HFFc6 (cell line): ENCODE measurements at places on chromosomes 6 and 20.
A peak's percentile ranks its signal among the peaks of the same experiment; 100 is the strongest.

DNA sequence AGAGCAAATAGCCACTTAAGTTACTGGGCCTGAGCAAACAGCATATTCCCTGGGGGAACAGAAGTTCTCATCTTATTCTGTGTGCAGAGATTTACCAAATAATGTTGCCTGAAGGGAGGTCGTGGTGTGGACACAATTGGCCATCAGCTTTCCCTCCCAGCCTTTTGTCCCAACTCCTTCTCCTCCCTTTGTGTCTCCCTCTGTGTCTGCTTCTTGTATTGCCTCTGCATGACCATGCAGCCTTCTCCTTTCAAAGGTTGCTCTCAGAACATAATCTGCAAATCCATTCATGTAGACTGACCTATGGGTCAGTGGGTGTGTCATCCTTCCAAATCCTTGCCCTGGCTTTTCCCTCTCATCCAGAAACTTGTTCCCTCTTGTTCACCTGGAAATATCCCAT, 150.3 kb upstream of the INSM1 start:
- no peak for DNase-seq

GRCh38 chr6:16706029-16706428, 55.2 kb downstream of the ATXN1 start:
- DNase-seq: no peak

DNA sequence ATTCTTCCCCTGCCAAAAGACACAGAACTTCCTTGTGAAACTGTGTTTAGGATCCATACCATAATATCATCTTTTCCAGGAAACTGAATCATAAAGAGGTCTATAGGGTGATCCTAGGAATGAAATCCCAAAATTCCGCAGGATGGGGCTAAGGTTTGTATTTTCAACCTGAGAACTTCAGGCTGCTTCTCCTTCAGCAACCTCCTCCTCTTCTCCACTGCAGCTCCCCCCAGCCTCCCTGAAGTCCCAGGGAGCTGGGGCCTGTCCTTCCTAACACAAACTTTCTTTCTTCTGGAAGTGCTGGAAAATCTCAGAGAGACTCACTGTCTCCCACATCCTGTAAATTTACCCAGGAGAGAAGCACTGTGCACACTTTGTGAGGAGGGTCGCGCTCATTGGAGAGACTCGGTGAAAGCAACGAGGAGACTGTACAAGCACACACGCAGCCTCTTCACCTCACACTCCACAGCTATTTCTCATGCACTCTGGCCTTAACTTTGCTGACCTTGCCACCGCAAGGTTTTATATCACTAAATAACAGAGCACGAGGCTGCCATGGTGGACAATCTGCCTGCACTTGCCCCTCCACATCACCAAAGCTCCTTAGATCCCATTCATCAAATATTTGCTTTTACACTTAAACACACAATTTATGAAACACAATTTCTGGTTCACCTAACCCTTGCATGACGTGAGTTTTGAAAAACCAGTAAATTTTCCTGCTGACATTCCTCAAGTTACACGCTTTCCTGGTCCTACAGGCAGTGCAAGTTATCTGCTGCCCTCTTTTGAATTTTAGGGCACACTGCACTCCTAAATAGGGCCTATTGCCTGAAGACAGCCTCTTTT, 14.3 kb downstream of the ID4 start:
- peak; percentile 79 for DNase-seq

DNA sequence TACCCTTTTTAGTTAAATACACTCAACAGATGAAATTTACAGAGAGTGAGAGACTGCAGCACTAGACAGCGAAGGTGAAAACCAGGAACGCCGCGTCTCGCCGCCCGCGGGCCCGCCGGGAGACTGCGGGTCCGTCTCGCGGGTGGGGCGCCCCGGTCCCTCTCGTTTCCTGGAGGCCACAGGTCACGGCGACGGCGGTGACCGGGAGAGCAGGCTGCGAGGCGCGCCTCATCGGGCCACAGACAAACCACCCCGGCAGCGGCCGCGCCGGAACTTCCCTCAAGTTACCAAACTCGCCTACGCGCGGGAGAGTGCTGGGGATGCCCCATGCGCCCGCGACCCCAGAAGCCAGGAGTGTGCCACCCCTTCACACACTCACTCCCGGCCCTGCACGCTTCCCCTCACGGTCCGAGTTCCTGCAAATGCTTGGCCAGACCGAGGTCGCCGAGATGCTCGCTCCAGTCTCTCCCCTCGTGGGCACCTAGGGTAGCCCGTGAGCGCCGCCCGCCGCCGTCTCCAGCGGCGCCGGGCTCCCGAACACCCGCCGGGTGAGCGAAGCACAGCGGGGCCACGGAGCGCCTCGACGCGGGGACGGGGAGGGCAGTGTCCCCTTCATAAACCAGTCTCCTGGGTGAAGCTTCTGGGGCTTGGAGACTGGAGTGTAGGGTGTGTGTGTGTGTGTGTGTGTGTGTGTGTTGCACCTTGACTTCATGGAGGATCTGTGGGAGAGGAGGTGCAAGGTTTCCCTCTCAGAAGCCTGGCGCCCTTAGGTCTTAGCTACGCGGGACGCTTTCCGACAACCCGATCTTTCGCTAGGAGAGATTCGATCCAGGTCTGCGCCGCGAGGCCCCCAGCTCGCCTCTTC, 1.4 kb downstream of the BACH2 start:
- no peak for DNase-seq

- DNase-seq: no peak
Measured at GRCh38 chr20:15241681-15242080, 904.3 kb upstream of the FLRT3 start.

- DNase-seq: no peak
Measured at GRCh38 chr6:164296411-164296810, 881.9 kb downstream of the QKI start.

- DNase-seq: peak; percentile 30
Measured at GRCh38 chr20:50305636-50306477, 115.2 kb downstream of the CEBPB start.

DNA sequence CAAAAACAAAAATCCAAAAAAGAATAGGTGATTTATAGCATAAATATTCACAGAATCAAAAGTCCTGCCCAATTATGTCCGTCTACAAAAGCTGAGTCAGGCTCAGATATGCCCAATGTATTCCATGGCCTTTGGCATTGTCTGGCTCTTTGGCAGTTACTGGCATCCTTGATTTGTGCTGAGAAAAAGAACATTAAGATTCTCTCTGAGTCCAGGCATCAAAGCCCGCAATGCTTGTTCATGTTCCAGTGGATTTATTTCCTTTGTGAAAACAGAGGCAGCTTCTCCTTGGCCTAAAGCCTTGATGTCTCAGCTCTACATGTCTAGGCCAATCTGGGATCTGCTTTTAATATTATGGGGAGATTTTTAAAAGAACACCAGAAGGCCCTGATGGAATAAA, 76.1 kb upstream of the SLC4A11 start:
- no peak for DNase-seq

GRCh38 chr20:36199345-36200257, 36.7 kb upstream of the AAR2 start:
- DNase-seq: peak; percentile 67
